ENCODE measurements at places on chromosomes 12 and 14. TPM values are rescaled to one million over a fixed set of nuclear protein-coding genes. Genes with fewer than 3 reads are reported as not detected.
A peak's percentile ranks its signal among the peaks of the same experiment; 100 is the strongest.

DNA sequence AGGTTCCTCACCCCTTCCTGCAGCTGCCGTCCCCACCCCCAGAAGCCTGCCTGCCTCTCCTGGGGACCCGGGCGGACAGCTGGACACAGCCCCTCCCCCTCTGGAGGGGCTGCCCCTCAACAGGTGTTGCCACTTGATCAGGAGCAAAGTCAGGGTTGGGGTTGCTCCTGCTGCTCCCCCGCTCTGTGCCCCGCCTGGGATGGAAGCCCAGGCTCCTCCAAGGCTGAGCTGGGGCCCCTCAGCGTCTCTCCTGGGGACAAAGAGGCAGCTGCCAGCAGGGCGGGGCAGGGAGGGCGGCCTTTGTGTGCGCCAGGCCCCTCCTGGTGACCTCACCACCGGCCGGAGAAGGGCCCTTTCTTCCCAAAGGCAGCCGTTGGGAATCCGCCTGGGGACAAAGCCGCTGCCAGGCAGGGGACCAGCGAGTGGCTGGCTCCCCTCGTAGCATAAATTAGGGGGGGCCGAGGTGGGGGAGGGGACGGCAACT is 13.7 kb downstream of the TRMT61A start:
- H3K36me3 ChIP-seq: no peaks in the 10 kb centered on the region
- H3K27ac ChIP-seq: peak overlapping the region; percentile 81
- peaks cover 60% of the 10 kb centered on the region for H3K4me1 ChIP-seq

DNA sequence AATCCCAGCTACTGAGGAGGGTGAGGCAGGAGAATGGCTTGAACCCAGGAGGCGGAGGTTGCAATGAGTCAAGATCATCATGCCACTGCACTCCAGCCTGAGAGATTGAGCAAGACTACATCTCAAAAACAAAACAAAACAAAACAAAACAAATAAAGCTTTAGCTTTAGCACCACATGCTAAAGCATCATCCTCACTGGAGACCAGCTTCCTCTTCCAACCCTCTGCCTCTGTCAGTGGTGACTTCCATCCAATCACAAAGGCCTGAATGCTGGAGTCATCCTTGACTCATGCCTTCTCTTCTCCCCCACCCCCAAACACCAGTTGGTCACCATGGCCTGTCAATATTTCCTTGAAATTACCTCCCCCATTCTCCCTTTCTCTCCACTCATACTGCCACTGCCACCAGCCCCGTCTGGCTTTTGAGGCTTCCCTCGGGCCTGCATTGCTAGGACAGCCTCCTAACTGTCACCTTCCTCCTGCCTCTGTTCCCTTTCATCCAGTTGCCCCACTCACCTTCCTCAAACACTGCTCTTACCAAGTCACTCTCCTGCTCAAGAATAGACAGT is 1.4 kb downstream of the ZNF385A start:
- H3K36me3 ChIP-seq: no peaks in the 10 kb centered on the region
- H3K27me3 ChIP-seq: no peaks in the 10 kb centered on the region
- peak overlapping the region; percentile 24 for H3K27ac ChIP-seq
- peak overlapping the region; percentile 32 for H3K4me3 ChIP-seq

- H3K36me3 ChIP-seq: no peaks in the 10 kb centered on the region
- H3K4me1 ChIP-seq: no peaks in the 10 kb centered on the region
- no peaks in the 10 kb centered on the region for H3K27me3 ChIP-seq
Observed at GRCh38 chr14:59677771-59678231, 101.2 kb upstream of the CCDC175 start.

Gene TC2N
- total RNA-seq: 56.7 TPM

Gene GOLGA5
- total RNA-seq: 31.4 TPM

- no peak for DNase-seq
- H3K27me3 ChIP-seq: no peaks in the 10 kb centered on the region
- H3K4me1 ChIP-seq: no peaks in the 10 kb centered on the region
- H3K4me3 ChIP-seq: no peak overlapping the region
Observed at GRCh38 chr12:31756977-31757420, 28.2 kb upstream of the AMN1 start.

DNA sequence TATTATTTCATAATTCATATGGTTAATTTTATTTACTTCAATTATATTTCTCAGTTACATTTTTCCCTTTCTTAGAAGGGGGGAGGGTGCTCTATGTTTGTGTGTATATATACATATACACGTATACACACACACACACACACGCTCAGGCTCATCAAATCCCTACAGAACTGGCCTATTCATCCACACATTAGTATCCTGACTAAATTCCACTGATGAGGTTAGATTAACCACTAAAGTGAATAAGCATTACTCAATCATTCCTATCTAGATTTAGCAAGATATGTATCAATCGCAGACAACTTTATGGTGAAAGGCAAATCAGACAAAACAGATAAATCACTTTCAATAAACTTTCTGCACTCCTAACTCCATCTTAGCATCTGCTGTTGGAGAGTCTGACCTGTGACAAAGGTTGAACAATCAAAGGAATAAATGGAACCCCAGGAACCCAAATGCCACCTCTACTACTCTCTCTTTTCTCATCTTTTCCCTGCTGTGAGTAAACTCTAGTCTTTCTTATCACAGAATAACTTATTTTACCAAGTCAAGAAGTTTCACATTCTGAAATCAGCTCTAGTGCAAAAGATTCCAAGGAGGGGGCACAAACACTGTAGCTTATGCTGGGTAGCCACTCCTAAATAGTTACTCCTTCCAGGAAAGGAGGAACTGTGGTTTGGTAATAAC is 67.6 kb downstream of the RALGAPA1 start:
- DNase-seq: no peak

DNA sequence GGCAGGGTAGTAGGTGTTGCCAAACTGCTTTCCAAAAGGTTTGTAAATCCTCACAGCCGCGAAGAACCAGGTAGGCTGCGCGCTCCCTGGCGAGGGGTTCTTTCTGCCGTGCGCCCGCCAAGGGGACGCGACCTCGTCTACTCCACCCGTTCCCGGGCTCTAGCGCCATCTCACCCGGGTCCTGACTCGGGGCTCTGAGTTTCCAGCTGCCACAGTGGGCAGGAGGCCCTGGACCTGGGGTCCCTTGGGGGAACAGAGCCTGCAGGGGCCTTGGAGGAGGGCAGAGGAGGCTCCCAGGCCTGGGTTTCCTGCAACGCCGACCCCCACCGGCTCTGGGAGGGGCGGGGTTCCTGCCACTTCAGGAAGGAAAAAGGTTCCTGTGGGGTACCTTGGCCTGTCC is 706 bp downstream of the ANHX start:
- no peaks in the 10 kb centered on the region for H3K4me1 ChIP-seq
- DNase-seq: no peak
- no peak overlapping the region for H3K4me3 ChIP-seq
- no peak overlapping the region for H3K27ac ChIP-seq
- no peaks in the 10 kb centered on the region for H3K36me3 ChIP-seq

- no peak for DNase-seq
- no peaks in the 10 kb centered on the region for H3K4me1 ChIP-seq
- H3K27ac ChIP-seq: no peak overlapping the region
- H3K4me3 ChIP-seq: no peak overlapping the region
Observed at GRCh38 chr12:102950107-102950949, 7.1 kb upstream of the ASCL1 start.

Gene LRP1-AS
- total RNA-seq: not detected

DNA sequence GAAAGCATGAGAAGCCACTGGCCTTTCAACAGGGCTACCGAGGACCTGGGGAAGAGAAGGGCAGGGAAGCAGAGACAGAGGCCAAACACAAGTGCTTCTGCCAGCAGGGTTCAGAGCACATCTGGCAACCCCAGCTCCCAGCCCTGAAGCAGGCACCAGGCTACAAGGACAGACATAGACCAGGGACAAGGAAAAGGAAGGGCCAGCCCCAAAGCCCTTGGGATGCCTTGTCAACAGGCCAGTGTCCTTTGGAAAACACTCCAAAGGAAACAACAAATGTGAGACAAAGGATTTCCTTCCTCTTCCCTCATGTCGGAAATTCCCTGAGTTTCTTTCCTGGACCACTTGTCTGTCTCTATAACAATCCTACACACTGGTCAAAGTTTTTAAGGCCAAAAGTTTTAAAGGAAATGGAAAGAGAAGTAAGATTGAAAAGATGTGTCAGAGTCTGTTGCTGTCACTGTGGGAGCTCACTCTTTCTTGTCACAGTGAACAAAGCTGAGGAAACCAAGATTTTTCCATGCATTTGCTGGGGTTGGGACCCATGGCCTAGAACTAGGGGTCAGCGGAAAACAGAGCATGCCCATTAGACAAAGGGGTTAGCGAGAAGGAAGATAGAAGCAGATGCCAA is 59.4 kb downstream of the TTC9 start:
- no peak for DNase-seq
- no peaks in the 10 kb centered on the region for H3K27me3 ChIP-seq
- H3K4me3 ChIP-seq: no peak overlapping the region
- no peaks in the 10 kb centered on the region for H3K36me3 ChIP-seq
- H3K4me1 ChIP-seq: peaks cover 8% of the 10 kb centered on the region

DNA sequence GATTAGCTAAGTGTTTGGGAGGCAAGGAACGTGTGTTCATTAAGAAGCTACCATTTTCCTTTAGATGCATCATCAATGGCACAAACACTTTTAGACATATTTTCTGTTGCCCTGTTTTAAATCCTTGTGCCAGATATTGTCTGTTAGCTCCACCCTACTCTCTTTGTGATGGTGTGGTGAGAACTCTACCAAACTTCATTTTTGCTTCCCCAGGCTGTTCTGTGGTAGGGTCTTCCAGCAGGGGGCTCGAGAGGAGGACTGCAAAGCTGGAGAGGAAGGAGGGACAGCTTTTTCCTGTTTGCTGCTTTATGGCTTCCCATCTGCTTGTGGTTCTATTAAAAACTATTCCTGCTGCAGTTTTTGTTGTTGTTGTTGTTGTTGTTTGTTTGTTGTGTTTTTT is 23.8 kb upstream of the STRAP start:
- no peaks in the 10 kb centered on the region for H3K27me3 ChIP-seq
- H3K4me1 ChIP-seq: no peaks in the 10 kb centered on the region
- H3K27ac ChIP-seq: no peak overlapping the region
- no peak overlapping the region for H3K4me3 ChIP-seq
- no peak for DNase-seq
- no peaks in the 10 kb centered on the region for H3K36me3 ChIP-seq

- no peak overlapping the region for H3K4me3 ChIP-seq
- no peak overlapping the region for H3K27ac ChIP-seq
- no peak for DNase-seq
- H3K4me1 ChIP-seq: no peaks in the 10 kb centered on the region
Observed at GRCh38 chr12:32084753-32085152, 21.9 kb upstream of the BICD1 start.

GRCh38 chr12:108921946-108922345 is 42.1 kb downstream of the DAO start:
- H3K27me3 ChIP-seq: no peaks in the 10 kb centered on the region
- H3K36me3 ChIP-seq: no peaks in the 10 kb centered on the region
- DNase-seq: no peak

DNA sequence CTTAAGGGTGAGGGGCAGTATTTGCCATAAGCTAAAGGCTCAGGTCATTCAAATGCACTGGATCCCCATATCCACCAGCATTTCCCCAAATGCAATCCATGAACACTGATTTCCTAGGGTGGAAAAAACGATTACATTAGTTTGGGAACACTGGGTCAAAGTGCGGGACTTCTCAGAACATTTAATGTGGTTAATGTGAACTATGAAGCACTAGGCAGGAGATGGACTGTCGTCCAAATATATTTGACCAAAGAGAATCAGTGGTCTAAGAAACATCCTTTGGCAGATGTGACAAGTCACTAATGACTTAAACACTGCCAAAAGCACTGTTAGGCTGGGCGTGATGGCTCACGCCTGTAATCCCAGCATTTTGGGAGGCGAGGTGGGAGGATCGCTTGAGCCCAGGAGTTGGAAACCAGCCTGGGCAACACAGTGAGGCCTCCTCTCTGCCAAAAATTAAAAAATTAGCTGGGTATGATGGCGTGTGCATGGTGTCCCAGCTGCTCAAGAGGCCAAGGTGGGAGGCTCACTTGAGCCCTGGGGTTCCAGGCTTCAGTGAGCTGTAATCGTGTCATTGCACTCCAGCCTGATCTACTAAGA is 205.4 kb downstream of the CALM1 start:
- DNase-seq: no peak
- no peak overlapping the region for H3K27ac ChIP-seq
- H3K4me3 ChIP-seq: no peak overlapping the region
- no peaks in the 10 kb centered on the region for H3K27me3 ChIP-seq
- peaks cover 16% of the 10 kb centered on the region for H3K4me1 ChIP-seq
- no peaks in the 10 kb centered on the region for H3K36me3 ChIP-seq

DNA sequence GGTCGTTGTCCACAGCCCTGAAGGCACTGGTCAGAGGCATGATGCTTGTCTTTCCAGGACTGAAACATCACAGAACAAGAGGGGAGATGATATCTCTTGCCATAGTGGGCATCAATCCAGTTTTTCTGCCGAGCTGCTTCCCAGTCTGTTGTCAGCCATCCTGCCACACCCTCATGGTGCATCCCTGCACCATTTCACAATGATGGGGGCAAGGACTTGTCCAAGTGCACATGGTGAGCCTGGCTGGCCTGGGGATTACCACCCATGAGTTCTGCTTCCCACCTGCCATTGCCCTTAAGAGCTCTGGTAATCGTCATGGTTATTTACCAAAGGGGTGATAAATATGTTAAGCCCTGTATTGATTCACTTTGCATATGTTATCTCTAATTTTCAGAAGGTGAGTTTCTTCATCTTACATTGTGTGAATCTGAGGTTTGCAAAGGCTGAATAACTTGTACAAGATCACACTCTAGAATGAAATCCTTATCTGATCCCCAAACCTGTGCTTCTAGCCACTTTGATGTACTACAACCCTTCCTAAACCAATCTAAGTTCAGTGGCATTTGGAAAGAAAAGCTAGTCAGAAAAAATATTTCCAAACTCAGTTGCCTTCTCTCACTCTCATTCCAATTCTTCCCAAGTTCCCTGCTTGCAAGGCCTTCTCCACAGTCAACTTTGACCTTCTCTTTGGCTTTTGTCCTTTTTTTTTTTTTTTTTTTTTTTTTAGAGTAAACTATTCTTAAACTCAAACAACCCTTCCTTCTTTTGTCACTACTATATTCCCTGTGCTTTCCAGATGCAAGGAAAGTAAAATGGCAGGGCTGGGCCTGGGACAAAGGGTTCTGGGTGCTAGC is 2.3 kb downstream of the AVIL start:
- H3K4me1 ChIP-seq: peaks cover 26% of the 10 kb centered on the region
- peaks cover 34% of the 10 kb centered on the region for H3K36me3 ChIP-seq
- no peaks in the 10 kb centered on the region for H3K27me3 ChIP-seq
- H3K27ac ChIP-seq: peak overlapping the region; percentile 70
- H3K4me3 ChIP-seq: no peak overlapping the region
- DNase-seq: peak; percentile 54

Gene CPNE8
- 32.1 TPM for total RNA-seq

DNA sequence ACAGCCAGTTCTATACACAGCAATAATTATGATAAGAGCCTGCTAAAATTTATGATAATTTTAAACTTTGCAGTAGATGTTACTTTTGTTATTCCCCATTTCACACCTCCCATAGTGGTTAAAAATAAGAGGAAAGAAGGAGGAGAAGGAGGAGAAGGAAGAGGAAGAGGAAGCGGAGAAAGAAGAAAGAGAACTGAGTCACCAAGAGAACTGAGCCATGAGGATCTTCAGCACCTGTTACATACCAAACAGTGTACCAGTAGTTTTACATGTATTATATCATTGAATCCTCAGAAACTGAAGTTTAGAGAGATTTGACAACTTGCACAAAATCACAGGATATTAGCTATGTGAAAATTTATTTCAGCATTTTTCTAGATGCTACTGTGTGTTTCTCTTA is 3.9 kb downstream of the CD163 start:
- H3K4me1 ChIP-seq: no peaks in the 10 kb centered on the region
- no peaks in the 10 kb centered on the region for H3K27me3 ChIP-seq
- H3K4me3 ChIP-seq: peak overlapping the region; percentile 28

GRCh38 chr12:21350975-21351374 is 16.3 kb upstream of the SLCO1A2 start:
- no peaks in the 10 kb centered on the region for H3K4me1 ChIP-seq
- no peaks in the 10 kb centered on the region for H3K36me3 ChIP-seq
- no peak overlapping the region for H3K27ac ChIP-seq

Data from upper lobe of right lung (tissue), 1 donor.